ENCODE measurements at places on chromosomes 13 and 19.

GRCh38 chr13:41645331-41645730 lies 188.0 kb downstream of the RGCC start:
- DNase-seq: no peak

DNA sequence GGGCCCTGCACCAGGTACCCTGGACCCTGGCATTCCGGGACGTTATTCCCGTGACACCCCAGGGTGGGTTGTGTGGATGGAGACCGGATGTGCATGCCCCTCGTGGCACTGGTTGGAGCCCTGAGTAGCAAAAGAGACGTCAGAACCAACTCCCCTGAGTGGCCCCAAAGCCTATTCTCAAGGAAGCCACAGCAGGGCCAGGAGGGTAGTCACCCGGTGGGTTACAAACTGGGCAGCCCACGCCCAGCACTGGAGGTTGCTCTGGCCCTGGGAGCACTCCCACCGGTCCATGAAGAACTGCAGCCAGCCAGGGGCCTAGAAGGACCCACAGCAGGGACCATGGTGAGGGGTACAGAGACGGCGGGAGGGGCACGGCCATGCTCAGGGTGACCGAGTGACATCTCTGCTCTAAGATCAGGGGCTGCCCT lies 7.5 kb downstream of the KLF16 start:
- DNase-seq: no peak

DNA sequence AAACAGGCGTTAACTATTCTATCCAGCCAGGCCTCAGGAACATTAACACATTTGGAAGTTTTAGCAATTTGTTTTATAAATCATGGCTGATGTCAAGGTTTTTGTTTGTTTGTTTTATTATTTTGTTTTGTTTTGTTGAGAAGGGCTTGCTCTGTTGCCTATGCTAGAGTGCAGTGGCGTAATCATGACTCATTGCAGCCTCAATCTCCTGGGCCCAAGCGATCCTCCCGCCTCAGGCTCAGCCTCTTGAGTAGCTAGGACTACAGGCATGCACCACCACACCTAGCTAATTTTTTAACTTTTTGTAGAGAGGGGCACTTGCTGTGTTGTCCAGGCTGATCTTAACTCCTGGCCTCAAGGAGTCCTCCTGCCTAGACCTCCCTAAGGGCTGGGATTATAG lies 28.3 kb downstream of the NUP58 start:
- DNase-seq: no peak

- DNase-seq: no peak
Measured at GRCh38 chr13:22357132-22357531, 686.3 kb downstream of the FGF9 start.

GRCh38 chr13:111474136-111475002 lies 153.9 kb downstream of the TEX29 start:
- DNase-seq: no peak

DNA sequence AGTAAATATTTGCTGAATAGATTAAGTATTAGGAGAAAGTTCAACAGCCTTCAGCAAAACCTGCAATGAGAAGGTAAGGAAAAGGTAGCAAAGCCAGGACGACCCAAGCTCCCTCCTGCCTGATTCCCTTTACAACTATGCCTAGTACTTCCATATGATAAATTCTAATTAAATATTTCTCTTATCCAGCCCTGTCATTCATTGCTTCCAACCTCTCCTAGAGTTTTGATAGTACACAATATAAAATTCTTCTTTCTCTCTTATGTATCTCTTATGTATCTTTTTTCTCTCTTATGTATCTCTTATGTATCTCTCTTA lies 187.2 kb downstream of the DCT start:
- DNase-seq: no peak

- no peak for DNase-seq
Measured at GRCh38 chr13:84961023-84961422, 838.2 kb downstream of the SLITRK6 start.

GRCh38 chr13:100334214-100334613 lies 245.3 kb downstream of the PCCA start:
- DNase-seq: no peak

DNA sequence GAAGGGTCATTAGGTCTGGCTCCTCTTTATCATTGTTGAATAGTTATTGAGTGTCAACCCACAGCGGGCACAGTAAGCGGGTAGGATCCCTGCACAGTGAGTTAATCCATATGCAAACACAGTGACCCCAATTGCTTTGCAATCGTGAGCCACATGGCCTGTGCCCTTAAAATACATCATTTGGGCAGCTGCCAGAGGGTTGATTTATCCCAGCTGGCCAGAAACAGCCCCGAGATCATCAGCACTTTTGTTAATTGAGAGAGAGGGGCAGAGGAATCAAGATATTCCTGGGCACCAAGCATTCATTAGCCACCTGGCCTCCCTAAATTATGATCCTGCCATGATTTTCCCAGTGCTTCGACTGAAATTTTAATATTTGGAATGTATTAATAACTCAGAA lies 9.8 kb upstream of the CNMD start:
- DNase-seq: no peak

DNA sequence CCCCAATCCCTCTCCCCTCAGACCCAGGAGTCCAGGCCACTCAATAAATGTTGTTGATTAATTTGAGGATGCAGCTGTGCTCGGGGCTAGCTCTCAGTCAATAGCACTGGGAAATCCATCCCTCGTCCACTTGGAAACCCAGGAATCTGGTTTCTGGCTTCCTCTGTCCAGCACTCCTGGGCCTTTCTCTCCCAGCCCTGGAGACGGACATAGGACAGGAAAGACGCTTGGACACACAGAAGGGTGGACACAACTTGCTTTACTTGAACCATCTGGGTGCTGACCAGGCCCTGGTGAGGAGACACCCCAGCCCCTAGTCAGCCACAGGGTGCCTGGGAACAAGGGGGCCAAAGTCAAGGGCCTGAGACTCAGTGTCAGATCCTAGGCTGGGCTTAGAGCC lies 891 bp upstream of the TNNI3 start:
- no peak for DNase-seq

DNA sequence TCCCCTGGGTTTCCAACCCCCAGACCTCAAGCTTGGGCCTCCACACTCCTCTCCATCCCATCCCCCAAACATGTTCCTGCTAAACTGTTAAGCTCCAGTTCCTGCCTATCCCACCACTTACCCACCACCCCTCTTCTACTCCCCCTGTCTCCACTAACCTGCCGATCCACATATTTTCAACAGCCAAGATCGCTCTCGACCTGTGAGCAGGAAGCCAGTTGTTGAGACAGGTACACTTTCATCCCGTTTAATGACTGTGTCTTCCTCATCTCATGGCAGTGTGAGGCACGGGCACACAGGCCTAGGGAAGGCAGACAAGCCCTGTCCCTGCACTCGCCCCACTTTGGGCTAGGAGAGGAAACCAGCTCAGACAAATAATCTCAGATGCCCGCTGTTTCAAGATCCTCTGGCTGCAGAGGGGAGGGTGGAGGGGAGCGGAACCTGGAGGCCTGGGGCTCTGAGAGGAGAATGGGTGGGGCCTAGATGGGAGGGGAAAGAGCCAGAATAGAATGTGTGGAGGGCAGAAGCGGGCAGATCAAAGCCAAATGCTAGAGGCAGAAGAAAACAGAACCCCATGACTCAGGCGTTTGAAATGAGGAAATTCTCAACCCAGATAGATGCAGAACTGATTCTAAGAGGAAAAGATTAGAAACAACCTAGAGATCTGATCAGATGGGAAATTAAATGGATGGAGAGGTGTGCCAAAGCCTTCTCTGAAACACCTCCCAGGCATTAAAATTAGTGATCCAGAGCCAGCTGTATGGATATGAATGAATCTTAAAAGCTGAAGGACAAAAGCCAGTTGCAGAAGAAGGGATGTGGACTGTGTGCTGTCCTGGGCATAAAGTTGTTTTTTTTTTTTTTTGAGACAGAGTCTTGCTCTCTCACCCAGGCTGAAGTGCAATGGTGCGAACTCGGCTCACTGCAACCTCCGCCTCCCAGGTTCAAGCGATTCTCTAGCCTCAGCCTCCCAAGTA lies 16.9 kb upstream of the CYP2S1 start:
- no peak for DNase-seq

GRCh38 chr19:54148158-54148557 lies 10.6 kb downstream of the CNOT3 start:
- DNase-seq: no peak

GRCh38 chr19:16142032-16142580 lies 1.4 kb upstream of the HSH2D start:
- DNase-seq: no peak

DNA sequence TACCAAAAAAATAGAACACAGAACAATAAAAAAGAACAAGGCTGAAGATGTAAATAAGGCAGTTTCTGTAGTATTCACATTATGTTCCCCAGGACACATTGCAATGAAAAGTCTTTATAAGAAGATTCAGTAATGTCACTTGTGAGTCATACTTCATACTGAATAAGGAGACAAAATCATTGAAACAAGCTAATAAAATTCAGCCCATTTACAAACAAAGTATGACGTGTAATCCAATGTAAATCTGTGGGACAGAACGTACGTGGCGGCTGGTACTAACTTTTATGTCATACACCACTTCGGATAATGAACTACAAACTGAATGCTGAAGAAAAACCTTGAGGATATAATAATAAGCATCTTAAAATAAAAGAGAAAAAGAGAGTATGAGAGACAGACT lies 512.8 kb upstream of the MIR17HG start:
- no peak for DNase-seq

DNA sequence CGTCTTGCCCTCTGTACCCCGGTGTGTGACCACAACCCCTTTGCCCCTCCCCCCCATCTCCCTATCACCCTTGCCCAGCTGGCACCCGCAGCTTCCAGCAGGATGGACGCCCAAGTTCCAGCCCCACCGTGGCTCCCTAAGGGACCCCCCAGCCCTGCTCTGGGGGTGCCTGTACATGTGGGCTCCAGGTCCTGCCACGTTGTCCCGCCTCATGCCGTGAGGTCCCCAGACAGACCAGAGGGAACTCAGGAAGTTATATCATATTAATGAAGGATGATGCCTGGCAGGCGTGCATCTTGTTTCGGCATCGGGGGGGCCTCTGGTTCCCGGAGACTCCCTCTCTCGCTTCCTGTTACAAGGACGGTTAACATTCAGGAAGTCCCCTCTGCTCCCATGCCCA lies 1.6 kb upstream of the PTGIR start:
- DNase-seq: no peak

- no peak for DNase-seq
Measured at GRCh38 chr13:27125357-27126282, 46.0 kb downstream of the USP12 start.

GRCh38 chr13:23680845-23681669 lies 110.8 kb downstream of the TNFRSF19 start:
- no peak for DNase-seq

DNA sequence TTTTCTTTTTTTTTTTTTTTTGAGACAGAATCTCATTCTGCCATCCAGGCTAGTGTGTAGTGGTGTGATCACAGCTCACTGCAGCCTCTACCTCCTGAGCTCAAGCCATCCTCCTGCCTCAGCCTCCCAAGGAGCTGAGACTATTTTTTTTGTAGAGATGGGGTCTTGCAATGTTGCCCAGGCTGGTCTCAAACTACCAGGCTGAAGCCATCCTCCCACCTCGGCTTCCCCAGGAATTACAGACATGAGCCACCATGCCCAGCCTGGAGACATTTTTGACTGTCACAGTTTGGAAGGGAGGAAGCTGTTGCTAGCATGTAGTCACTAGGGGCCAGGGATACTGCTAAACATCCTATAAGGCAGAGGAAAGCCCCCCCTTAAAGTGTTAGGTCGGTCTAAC lies 23.9 kb downstream of the ZIC5 start:
- DNase-seq: no peak

GRCh38 chr19:40576151-40576584 lies 505 bp upstream of the SHKBP1 start:
- DNase-seq: no peak

DNA sequence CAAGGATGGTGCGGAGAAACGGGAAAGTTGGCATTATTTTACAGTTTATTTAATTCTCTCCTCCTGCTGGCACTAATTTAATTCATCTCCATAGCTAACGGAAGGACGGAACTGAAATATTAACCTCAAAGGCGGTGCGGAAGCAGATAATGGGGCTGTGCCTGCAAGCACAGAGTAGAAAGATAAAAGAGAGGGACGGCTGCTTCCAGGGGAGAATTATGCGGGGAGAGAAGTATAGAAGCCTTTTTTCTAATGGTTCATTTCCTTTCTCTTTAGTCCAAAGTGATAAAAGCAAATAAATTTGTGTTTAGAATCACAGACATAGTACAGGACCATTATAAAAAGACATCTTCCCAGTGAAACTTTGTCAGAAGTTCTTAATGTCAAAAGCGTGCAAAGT lies 34.5 kb upstream of the UQCRFS1 start:
- no peak for DNase-seq

- DNase-seq: no peak
Measured at GRCh38 chr13:23749288-23749873, 139.8 kb downstream of the MIPEP start.

GRCh38 chr13:72384879-72385278 lies 342.6 kb downstream of the MZT1 start:
- no peak for DNase-seq

Measured in T-helper 2 cell (primary cell).